ENCODE measurements at places on chromosomes 13 and 19. TPM values are rescaled to one million over a fixed set of nuclear protein-coding genes. Genes with fewer than 3 reads are reported as not detected.

The RASAL3 gene
- 1.5 TPM for polyA plus RNA-seq

The SLITRK1 gene
- polyA plus RNA-seq = not detected

The IGLON5 gene
- polyA plus RNA-seq = 0.15 TPM

The AXL gene
- polyA plus RNA-seq = 6.3 TPM

- H3K4me3 ChIP-seq = no peak overlapping the region
- no peaks in the 10 kb centered on the region for H3K27me3 ChIP-seq
- H3K36me3 ChIP-seq = peaks cover 18% of the 10 kb centered on the region
- peak; percentile 42 for DNase-seq
- no peak overlapping the region for H3K27ac ChIP-seq
- no peaks in the 10 kb centered on the region for H3K4me1 ChIP-seq
Measured at GRCh38 chr19:50380751-50381151, 3.4 kb upstream of the POLD1 start.

- DNase-seq = no peak
- no peaks in the 10 kb centered on the region for H3K36me3 ChIP-seq
- H3K27me3 ChIP-seq = no peaks in the 10 kb centered on the region
- no peaks in the 10 kb centered on the region for H3K4me1 ChIP-seq
- H3K27ac ChIP-seq = no peak overlapping the region
- no peak overlapping the region for H3K4me3 ChIP-seq
Measured at GRCh38 chr13:111139452-111139851, 24.3 kb downstream of the ARHGEF7 start.

All from kidney (tissue), 22 donors.